CD8-positive, alpha-beta T cell (primary cell): ENCODE measurements at places on chromosomes 4 and X. TPM values are rescaled to one million over a fixed set of nuclear protein-coding genes. Genes with fewer than 3 reads are reported as not detected.

Gene LAP3
- total RNA-seq: 60.1 TPM

Gene TEX13C
- total RNA-seq: not detected

Gene EMD
- 176 TPM for total RNA-seq

Gene NR0B1
- not detected for total RNA-seq

Gene CLNK
- not detected for total RNA-seq

Gene GSX2
- not detected for total RNA-seq

Gene RHOXF1
- total RNA-seq: not detected

Gene SSX2
- total RNA-seq: not detected

Gene DUX4
- not detected for total RNA-seq

Gene SYTL4
- not detected for total RNA-seq

Gene TCEAL6
- total RNA-seq: not detected

Gene SMS
- 17.9 TPM for total RNA-seq

Gene PPAT
- total RNA-seq: 6.9 TPM

Gene ZNF185
- 0.95 TPM for total RNA-seq

Gene ASB5
- not detected for total RNA-seq

Gene CT55
- total RNA-seq: not detected

Gene FAM13A
- 3.9 TPM for total RNA-seq

Gene LARP1B
- total RNA-seq: 10.1 TPM

Gene POU3F4
- not detected for total RNA-seq

Gene INTS6L
- 24.5 TPM for total RNA-seq

Gene SMIM31
- not detected for total RNA-seq

Gene SHROOM2
- not detected for total RNA-seq

Gene GAGE10
- total RNA-seq: not detected

Gene EREG
- total RNA-seq: 0.25 TPM

Gene PPEF2
- 0.30 TPM for total RNA-seq

Gene WDR13
- 41.6 TPM for total RNA-seq

Gene SLC16A2
- 0.16 TPM for total RNA-seq

Gene GLRB
- not detected for total RNA-seq

Gene EDA
- total RNA-seq: 2.4 TPM

Gene TEX28
- not detected for total RNA-seq

Gene SSX1
- not detected for total RNA-seq

Gene PAGE2
- not detected for total RNA-seq

Gene MEPE
- not detected for total RNA-seq

Gene TMPRSS11B
- total RNA-seq: not detected

Gene HTN1
- not detected for total RNA-seq

Gene WDR44
- 11.2 TPM for total RNA-seq

Gene PCSK1N
- 4.4 TPM for total RNA-seq

Gene TEX13D
- total RNA-seq: not detected

Gene APLN
- not detected for total RNA-seq

Gene STK26
- total RNA-seq: 33.8 TPM

Gene RPS6KA6
- total RNA-seq: not detected

Gene GAGE12F
- not detected for total RNA-seq

Gene TRIM61
- 0.83 TPM for total RNA-seq

Gene CCDC120
- total RNA-seq: 13.0 TPM

Gene CXCL3
- total RNA-seq: 0.31 TPM

Gene RBM46
- not detected for total RNA-seq

Gene CDX4
- not detected for total RNA-seq

Gene ZCCHC12
- total RNA-seq: 0.14 TPM

Gene HSFX4
- total RNA-seq: not detected

Gene FAM9C
- total RNA-seq: not detected

Gene FRMPD3
- total RNA-seq: 0.42 TPM

Gene PPP1R2C
- total RNA-seq: not detected

Gene IL2RG
- total RNA-seq: 166 TPM
